ENCODE measurements at places on chromosomes 4 and X. TPM values are rescaled to one million over a fixed set of nuclear protein-coding genes. Genes with fewer than 3 reads are reported as not detected.

Gene GPRASP1
- total RNA-seq = 2.6 TPM

Gene GPRIN3
- 0.43 TPM for total RNA-seq

Gene OCRL
- total RNA-seq = 24.6 TPM

Gene AFF2
- not detected for total RNA-seq

Gene SHISA3
- not detected for total RNA-seq

Measured in fibroblast of villous mesenchyme (primary cell).